ENCODE measurements at places on chromosomes 2 and 18. TPM values are rescaled to one million over a fixed set of nuclear protein-coding genes. Genes with fewer than 3 reads are reported as not detected.

The PRKAG3 gene
- total RNA-seq: not detected

The MORN2 gene
- 8.4 TPM for total RNA-seq

The DTNA gene
- 12.3 TPM for total RNA-seq

The REG3G gene
- total RNA-seq: not detected

The CTNNA2 gene
- not detected for total RNA-seq

The C18orf32 gene
- total RNA-seq: 41.0 TPM

The SIGLEC15 gene
- total RNA-seq: 2.5 TPM

The ANKRD30BL gene
- total RNA-seq: not detected

The SKOR2 gene
- not detected for total RNA-seq

The GPC1 gene
- 173 TPM for total RNA-seq

The PHLPP1 gene
- total RNA-seq: 14.5 TPM

The DSC2 gene
- 0.64 TPM for total RNA-seq

The GKN1 gene
- total RNA-seq: not detected

The NPPC gene
- total RNA-seq: 0.82 TPM

The ZAP70 gene
- 2.7 TPM for total RNA-seq

The TCF23 gene
- not detected for total RNA-seq

The ESPNL gene
- total RNA-seq: 0.53 TPM

The CPO gene
- total RNA-seq: 0.48 TPM

The PARD6G gene
- total RNA-seq: 5.4 TPM

The SLC8A1 gene
- total RNA-seq: 1.2 TPM

The SERPINB10 gene
- total RNA-seq: not detected

The NAT8 gene
- total RNA-seq: not detected

The GPR39 gene
- total RNA-seq: 0.29 TPM

The SLC11A1 gene
- total RNA-seq: 0.05 TPM

The ALPI gene
- total RNA-seq: not detected

The MRPS5 gene
- 50.8 TPM for total RNA-seq

Measured in glomerular endothelial cell (primary cell).